ENCODE measurements at places on chromosomes 7 and 10.

DNA sequence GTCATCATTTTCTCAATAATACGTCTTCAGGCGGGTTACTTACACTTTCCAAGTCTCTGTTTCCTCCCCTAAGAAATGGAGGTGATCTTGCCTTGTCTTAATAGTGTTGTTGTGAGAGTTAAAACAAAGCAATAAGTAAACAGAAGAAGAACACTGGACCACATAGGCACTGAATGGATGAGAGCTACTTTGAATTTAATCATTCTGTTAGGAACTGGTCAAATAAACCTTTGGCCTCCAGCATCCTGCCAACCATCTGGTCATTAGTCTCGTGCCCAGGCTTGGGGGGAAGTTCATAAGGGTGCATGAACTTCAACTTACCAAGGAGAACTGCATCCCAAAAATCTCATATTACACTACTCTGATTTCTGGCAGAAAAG, 109.4 kb upstream of the C7orf33 start:
- no peak for DNase-seq

- no peak for DNase-seq
Measured at GRCh38 chr7:96747418-96747940, 37.8 kb upstream of the SEM1 start.

- no peak for DNase-seq
Measured at GRCh38 chr7:132420527-132420926, 155.7 kb downstream of the PLXNA4 start.

DNA sequence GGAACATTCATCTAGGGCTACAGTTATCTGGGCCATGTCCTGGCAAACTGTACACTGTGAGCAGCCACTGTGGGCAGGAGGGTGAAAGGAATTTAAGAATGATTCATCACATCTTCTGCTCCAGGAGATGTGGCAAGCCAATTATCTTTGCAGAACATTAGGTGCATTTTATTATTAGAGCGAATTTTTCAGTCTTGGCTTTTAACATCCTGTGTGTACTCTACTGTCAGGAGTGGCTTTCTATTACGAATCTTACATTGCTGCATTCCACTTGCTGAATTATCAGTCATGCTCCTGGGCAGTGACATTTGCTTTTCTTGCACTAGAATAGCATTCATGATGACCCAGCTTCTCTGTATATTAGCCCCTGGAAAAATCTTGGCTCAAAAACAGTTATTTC, 109.2 kb upstream of the TARP start:
- DNase-seq, result no peak

DNA sequence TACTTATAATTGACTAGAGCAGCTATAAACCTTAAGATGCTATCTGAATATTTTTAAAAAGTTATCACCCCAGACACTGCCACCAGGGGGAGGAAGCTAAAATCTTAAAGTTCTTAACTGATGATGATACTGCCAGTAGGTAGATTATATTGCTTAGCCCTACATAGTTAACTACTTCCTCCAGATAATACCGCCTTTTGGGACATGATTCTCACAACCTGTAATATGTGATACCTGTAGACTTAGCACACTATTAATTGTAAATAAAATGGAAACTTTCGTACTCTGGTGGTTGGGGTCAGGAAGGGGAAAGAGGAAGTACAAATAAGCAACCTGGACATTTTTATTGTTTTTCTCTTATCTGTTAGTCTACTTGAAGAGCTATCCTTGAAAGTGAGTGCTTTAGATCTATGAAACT, 268.9 kb downstream of the ADK start:
- DNase-seq, result peak; percentile 3

- DNase-seq, result no peak
Measured at GRCh38 chr10:103575416-103576075, 82.0 kb downstream of the NEURL1 start.

All from activated CD8-positive, alpha-beta memory T cell treated with anti-CD3 and anti-CD28 coated beads for 1 hour (primary cell).